Vagina (tissue), 2 donors: ENCODE measurements at places on chromosomes 4 and X. TPM values are rescaled to one million over a fixed set of nuclear protein-coding genes. Genes with fewer than 3 reads are reported as not detected.
A peak's percentile ranks its signal among the peaks of the same experiment; 100 is the strongest.

GRCh38 chr4:16674082-16674481 lies 224.4 kb downstream of the LDB2 start:
- H3K27me3 ChIP-seq: no peaks in the 10 kb centered on the region
- no peak overlapping the region for H3K4me3 ChIP-seq
- H3K36me3 ChIP-seq: no peaks in the 10 kb centered on the region
- no peak for DNase-seq

GRCh38 chr4:108213308-108213707 lies 44.6 kb upstream of the LEF1 start:
- no peaks in the 10 kb centered on the region for H3K36me3 ChIP-seq
- no peak overlapping the region for H3K4me3 ChIP-seq
- H3K27ac ChIP-seq: no peak overlapping the region
- no peak for DNase-seq
- no peaks in the 10 kb centered on the region for H3K27me3 ChIP-seq

DNA sequence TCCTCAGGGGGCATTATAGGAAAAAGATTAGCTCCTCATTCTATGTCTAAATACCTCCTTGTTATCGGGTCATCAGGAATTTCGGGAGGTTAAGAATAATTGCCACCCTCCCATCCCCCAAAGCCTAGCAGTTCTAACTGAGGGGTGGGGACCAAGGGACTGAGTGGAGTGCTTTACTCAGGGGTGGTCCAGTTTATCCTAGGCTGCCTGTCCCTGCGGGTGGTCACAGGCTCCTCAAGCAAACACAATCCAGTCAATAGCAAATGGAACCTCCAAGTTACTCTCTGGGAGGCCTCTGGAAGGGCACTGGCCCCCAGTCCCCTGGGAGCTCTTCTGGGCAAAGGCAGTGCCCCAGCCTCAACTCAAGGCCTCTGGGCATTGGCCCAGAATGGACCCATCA lies 6.7 kb downstream of the ELF4 start:
- peaks cover 71% of the 10 kb centered on the region for H3K4me1 ChIP-seq
- no peak overlapping the region for H3K4me3 ChIP-seq
- no peaks in the 10 kb centered on the region for H3K27me3 ChIP-seq
- no peak for DNase-seq
- no peaks in the 10 kb centered on the region for H3K36me3 ChIP-seq

DNA sequence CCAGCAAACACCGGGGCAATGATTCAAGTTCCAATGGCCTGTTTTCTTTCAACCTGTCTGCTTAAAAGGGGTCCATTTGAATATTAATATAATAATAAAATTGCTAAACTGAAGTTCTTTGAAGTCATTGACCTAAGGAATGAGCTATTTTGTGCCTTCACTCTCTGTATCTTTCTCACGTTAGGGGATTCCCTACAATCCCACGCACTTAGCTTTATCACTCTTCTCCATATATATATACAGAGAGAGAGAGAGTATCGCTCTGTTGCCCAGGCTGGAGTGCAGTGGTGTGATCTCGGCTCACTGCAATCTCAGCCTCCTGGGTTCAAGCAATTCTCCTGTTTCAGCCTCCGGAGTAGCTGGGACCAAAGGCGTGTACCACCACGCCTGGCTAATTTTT lies 83.9 kb upstream of the NWD2 start:
- H3K27me3 ChIP-seq: no peaks in the 10 kb centered on the region
- H3K27ac ChIP-seq: no peak overlapping the region
- no peaks in the 10 kb centered on the region for H3K36me3 ChIP-seq
- no peaks in the 10 kb centered on the region for H3K4me1 ChIP-seq
- DNase-seq: no peak

DNA sequence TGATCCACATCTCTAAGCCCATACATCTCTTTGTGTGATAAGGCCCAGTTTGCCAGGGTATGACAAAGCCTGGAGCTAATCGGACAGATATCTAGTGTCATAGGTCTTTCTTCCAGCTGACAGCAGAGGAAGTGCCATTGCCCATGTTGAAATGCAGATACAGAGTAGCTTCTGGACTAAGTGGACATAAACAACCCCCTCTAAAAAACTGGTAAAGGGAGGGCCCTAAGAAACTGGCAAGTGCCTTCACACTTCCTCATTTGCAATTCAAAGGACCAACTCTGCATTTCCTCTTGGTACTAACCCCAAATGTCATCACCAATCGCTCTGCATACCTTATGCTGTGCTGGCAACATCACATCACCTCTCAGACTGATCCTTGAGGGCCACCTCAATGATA lies 20.8 kb downstream of the ARHGEF6 start:
- no peaks in the 10 kb centered on the region for H3K36me3 ChIP-seq
- H3K27ac ChIP-seq: no peak overlapping the region
- H3K4me1 ChIP-seq: no peaks in the 10 kb centered on the region
- no peak overlapping the region for H3K4me3 ChIP-seq
- H3K27me3 ChIP-seq: no peaks in the 10 kb centered on the region

- H3K27me3 ChIP-seq: no peaks in the 10 kb centered on the region
- H3K36me3 ChIP-seq: no peaks in the 10 kb centered on the region
- H3K4me1 ChIP-seq: peaks cover 8% of the 10 kb centered on the region
- no peak for DNase-seq
- no peak overlapping the region for H3K4me3 ChIP-seq
- H3K27ac ChIP-seq: no peak overlapping the region
These were observed 19.4 kb downstream of the TMSB4X start for GRCh38 chrX:12994321-12994720.

- H3K4me3 ChIP-seq: no peak overlapping the region
- H3K27ac ChIP-seq: no peak overlapping the region
- H3K27me3 ChIP-seq: no peaks in the 10 kb centered on the region
- H3K4me1 ChIP-seq: no peaks in the 10 kb centered on the region
These were observed 618.2 kb upstream of the PCDH10 start for GRCh38 chr4:132530861-132531260.

DNA sequence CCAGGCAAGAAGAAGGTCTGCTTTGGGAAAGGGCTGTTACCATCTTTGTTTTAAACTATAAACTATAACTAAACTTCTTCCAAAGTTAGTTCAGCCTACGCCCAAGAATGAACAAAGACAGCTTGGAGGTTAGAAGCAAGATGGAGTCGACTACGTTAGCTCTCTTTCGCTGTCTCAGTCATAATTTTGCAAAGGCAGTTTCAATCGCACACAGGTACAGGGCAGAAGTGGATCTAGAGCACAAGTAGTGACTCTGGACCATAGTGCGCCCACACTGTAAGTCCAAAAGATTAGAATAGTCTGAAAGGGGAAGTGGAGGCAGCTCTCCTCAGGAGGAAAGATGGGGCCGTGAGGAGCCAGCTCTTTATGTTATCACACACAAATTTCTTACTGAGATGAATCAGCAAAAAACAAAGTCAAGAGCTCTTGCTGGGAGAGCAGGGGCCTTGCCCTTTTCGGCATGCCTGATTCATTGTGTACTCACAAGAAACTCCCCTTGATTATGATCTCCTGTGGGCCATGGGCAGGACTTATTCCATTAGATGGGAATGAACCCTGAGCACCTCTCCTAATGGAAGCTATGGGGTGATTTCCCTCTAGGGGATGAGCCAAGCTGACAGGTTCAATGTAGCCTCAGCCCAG lies 58.6 kb downstream of the FUNDC1 start:
- no peaks in the 10 kb centered on the region for H3K4me1 ChIP-seq
- no peak overlapping the region for H3K27ac ChIP-seq
- H3K27me3 ChIP-seq: no peaks in the 10 kb centered on the region
- DNase-seq: no peak
- H3K4me3 ChIP-seq: no peak overlapping the region
- H3K36me3 ChIP-seq: no peaks in the 10 kb centered on the region

DNA sequence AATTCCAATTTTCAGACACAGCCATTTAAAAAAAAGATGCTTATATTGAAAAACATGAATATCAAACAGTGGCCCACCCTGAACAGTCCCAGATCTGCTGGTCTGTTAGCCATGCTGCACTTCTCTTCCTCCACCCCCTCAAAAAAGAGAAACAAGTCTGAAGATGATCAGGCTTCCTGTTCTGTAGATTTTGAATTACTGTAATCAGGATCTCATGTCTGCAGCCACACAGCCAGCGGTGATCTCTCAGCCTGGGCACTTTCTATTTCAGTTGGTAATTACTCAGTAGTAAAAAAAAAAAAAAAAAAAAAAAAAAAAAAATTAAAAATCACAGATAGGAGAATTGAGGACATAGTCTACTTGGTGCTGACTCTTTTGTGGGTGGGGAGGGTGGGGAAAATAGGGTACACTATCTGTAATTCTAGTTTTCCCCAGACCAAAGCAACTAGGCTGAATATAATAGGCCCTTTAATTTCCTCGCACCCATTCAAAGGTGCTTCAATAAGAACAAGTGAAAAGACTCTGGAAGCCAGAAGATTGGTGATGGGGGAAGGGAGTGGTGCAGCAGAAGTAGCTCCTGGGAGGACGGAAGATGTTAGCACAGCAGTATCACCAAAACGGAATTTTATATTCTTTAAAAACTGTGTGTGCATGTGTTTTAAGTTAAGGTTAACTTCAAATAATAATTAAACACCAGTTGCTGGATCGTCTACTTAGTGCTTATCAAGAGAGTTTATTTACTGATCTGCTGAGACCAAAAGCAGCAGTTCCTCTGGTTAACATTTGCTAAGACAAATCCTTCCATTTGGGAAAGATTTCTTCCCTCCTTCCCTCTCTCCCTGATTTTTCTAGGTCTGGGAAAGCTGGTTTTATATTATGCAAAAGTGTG lies 47.0 kb downstream of the SPRY1 start:
- no peaks in the 10 kb centered on the region for H3K27me3 ChIP-seq
- DNase-seq: no peak
- no peak overlapping the region for H3K4me3 ChIP-seq
- H3K4me1 ChIP-seq: peaks cover 12% of the 10 kb centered on the region
- no peaks in the 10 kb centered on the region for H3K36me3 ChIP-seq
- peak overlapping the region; percentile 10 for H3K27ac ChIP-seq

DNA sequence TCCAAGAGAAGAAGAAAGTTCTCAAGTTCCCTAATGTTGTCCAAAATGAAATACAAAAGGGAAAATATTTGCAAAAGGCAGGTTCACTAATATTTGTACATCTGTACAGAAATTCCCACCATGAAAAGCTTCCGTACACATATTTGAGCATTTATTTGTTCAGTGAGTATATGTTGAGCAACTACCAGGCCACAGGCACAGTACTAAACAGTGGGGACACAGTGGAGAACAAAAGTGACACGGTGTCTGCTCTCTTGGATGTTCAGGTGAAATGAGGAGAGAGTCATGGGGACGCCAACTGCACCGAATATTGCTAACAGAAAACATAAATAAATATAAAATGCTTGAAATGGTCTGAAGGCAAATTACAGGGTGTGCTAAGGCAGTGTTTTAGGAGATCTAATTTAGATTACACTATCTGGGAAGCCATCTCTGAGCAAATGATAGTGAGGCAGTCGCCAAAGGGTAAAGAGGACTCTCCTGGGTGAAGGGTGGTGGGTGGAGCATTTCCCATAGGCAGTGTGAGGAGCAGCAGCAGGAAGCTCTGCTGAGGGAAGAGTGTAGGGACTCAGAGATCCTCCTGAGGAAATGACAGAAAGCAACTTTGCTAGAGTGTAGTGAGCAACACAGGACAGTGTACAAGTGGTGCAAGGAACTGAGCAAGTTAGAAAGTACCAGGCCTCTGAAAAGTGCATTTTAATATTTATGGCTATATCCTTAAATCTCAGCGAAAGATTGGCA lies 375.2 kb downstream of the GALNTL6 start:
- H3K36me3 ChIP-seq: no peaks in the 10 kb centered on the region
- DNase-seq: no peak
- no peaks in the 10 kb centered on the region for H3K27me3 ChIP-seq
- H3K4me3 ChIP-seq: no peak overlapping the region

DNA sequence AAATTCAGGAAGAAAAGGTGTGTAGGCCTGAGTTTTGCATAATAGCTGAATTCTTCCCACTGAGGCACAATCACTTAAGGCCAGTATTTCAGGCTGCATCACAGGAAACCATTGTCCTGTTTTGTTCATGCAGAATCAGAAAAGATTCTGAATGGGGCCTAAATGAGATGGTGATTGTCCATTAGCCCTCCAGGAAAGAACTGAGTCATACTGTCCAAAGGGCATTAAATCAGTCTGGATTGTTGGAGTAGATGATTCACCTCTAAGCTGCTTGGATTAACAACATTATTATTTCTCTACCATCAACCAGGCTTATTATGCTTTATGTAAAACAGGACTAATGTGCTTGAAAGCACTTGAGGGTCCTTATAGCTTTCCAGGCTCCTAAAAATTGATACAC lies 36.2 kb downstream of the CT47B1 start:
- H3K36me3 ChIP-seq: no peaks in the 10 kb centered on the region
- H3K4me3 ChIP-seq: no peak overlapping the region
- no peaks in the 10 kb centered on the region for H3K27me3 ChIP-seq

- H3K27me3 ChIP-seq: no peaks in the 10 kb centered on the region
- H3K36me3 ChIP-seq: no peaks in the 10 kb centered on the region
- H3K4me1 ChIP-seq: no peaks in the 10 kb centered on the region
- no peak for DNase-seq
These were observed 20.3 kb upstream of the VEGFD start for GRCh38 chrX:15404401-15405096.

- H3K36me3 ChIP-seq: no peaks in the 10 kb centered on the region
- H3K27ac ChIP-seq: no peak overlapping the region
- no peak for DNase-seq
These were observed 74.1 kb downstream of the SMARCA1 start for GRCh38 chrX:129449148-129449547.

- no peaks in the 10 kb centered on the region for H3K4me1 ChIP-seq
- no peak for DNase-seq
- H3K36me3 ChIP-seq: no peaks in the 10 kb centered on the region
These were observed 106.1 kb downstream of the ARAP2 start for GRCh38 chr4:36138220-36138619.

DNA sequence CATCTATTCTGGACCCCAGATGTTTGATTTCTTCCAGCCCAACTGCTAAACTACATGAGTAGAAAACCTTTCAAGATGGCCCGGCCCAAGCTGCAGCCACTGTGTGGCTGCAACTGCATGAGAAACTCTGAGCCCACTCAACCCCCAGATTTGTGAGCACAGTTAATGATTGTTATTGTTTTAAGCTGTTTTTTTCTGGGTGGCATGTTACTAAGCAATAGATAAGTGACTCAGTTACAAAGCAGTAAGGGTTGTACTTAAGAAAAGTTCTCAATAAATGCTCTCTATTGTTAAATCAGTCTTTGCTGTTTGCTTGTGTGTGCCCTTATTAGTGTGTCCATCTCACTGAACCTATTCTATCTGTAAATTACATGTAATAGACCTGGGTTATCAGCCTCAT lies 51.8 kb downstream of the GC start:
- DNase-seq: no peak
- no peaks in the 10 kb centered on the region for H3K27me3 ChIP-seq
- no peak overlapping the region for H3K27ac ChIP-seq
- no peaks in the 10 kb centered on the region for H3K4me1 ChIP-seq
- H3K36me3 ChIP-seq: no peaks in the 10 kb centered on the region
- H3K4me3 ChIP-seq: no peak overlapping the region

- H3K4me3 ChIP-seq: no peak overlapping the region
- DNase-seq: no peak
- no peaks in the 10 kb centered on the region for H3K4me1 ChIP-seq
- H3K27me3 ChIP-seq: no peaks in the 10 kb centered on the region
These were observed 26.5 kb upstream of the PSAPL1 start for GRCh38 chr4:7461230-7461629.

Gene BTC
- 0.74 TPM for total RNA-seq

Gene KDR
- total RNA-seq: 19.4 TPM

Gene FOXR2
- total RNA-seq: not detected

Gene MAB21L2
- 0.25 TPM for total RNA-seq

Gene IL2
- not detected for total RNA-seq

Gene SLC49A3
- total RNA-seq: 11.0 TPM

Gene EDA
- total RNA-seq: 6.1 TPM
